ENCODE measurements at places on chromosomes 5 and 9.

GRCh38 chr5:148791696-148792095, 34.7 kb upstream of the ADRB2 start:
- DNase-seq = no peak

DNA sequence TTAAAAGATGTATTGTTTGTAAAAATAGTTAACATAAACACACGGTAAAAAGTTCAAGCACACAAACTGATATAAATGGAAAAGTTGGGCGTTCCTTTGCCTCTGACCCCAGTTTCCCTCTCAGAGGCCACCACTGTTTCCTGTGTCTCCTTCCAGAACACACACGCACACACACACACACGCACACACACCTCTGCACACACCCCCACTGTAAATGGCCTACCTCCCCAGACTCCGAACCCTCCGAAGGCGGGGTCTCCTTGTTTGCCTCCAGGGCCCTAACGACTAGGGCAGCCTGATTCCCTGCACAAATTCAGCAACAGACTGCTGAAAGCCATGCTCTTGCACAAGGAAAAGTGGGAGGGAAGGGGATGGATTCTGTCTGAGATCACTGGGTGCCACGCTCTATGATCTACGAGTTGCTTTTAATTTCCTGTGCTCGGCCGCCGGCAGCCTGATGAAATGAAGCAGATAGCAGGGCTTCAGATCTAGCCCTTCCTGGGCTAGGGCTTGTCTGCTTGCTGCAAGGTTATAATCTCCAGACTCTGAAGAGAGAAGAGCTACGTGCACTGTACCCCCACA, 184.0 kb upstream of the IL12B start:
- DNase-seq = no peak

- DNase-seq = peak; percentile 40
Observed at GRCh38 chr9:121902461-121903135, 190.5 kb downstream of the TTLL11 start.

DNA sequence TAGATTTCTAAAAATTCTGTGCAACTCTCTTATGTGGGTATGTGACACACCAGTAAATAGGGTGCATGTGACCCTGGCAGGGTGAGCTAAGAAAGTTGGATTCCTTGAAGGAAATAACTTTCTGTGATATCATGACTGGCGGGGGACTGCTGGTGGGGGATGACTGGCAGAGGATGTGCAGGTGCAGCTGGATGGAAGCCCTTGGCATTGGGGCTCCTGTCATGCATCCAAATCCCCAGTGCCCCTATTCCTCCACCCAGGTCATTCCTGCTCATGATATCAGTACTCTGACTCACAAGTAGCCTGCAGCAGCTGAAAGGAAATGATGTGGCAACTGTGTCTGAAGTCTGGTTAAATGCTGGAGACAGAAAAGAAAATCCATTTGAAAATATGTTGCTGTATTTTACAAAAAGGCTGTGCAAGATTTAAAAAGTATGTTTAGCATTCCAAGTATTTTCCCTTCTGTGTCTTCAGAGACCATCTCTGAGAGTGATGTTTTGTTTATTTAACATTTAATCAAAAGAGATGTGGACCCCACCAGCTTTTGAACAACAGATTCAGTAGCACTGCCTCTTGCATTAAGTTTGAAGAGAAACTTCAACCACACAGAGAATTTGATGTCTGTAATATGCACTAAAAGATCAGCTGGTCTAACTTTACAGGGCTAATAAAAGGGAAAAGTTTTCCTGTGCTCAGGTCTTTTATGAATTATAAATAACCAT, 17.9 kb upstream of the ZSWIM6 start:
- peak; percentile 14 for DNase-seq

DNA sequence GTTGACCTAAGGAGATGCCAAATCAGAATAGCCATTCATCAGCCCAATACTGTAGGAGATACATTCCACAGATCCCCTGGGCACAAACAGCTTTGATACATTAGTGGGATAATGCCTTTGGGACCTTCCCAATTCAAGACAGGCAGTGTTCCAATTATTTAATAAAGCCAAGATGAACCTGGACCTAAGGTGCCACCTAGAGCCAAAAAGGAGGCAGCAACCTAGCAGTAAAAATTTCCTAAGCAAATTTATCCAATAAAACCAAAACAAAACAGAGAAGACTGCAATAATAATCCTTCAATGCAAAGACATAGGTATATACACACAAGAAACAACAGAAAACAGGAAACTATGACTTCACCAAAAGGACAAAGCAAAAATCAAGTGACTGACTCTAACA, 253.0 kb downstream of the HINT1 start:
- no peak for DNase-seq

- DNase-seq = no peak
Observed at GRCh38 chr5:119166026-119166425, 95.1 kb downstream of the DMXL1 start.

GRCh38 chr5:167671176-167671575, 620.3 kb upstream of the WWC1 start:
- DNase-seq = no peak

GRCh38 chr9:114114364-114114763, 15.3 kb upstream of the KIF12 start:
- no peak for DNase-seq

DNA sequence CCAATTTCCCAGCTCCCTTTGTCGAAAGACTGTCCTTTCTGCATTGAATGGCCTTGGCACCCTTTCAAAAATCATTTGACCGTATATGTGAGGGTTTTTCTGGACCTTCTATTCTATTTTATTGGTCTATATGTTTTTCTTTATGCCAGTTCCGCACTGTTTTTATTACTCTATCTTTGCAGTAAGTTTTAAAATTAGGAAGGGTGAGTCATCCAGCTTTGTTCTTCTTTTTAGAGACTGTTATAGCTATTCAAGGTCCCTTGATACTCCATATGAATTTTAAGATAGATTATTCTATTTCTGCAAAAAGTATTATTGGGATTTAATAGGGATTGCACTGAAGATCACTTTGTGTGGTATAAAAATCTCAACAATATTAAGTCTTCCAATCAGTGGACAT, 44.2 kb upstream of the STARD4 start:
- no peak for DNase-seq

- no peak for DNase-seq
Observed at GRCh38 chr5:172558076-172558976, 82.7 kb upstream of the NEURL1B start.

DNA sequence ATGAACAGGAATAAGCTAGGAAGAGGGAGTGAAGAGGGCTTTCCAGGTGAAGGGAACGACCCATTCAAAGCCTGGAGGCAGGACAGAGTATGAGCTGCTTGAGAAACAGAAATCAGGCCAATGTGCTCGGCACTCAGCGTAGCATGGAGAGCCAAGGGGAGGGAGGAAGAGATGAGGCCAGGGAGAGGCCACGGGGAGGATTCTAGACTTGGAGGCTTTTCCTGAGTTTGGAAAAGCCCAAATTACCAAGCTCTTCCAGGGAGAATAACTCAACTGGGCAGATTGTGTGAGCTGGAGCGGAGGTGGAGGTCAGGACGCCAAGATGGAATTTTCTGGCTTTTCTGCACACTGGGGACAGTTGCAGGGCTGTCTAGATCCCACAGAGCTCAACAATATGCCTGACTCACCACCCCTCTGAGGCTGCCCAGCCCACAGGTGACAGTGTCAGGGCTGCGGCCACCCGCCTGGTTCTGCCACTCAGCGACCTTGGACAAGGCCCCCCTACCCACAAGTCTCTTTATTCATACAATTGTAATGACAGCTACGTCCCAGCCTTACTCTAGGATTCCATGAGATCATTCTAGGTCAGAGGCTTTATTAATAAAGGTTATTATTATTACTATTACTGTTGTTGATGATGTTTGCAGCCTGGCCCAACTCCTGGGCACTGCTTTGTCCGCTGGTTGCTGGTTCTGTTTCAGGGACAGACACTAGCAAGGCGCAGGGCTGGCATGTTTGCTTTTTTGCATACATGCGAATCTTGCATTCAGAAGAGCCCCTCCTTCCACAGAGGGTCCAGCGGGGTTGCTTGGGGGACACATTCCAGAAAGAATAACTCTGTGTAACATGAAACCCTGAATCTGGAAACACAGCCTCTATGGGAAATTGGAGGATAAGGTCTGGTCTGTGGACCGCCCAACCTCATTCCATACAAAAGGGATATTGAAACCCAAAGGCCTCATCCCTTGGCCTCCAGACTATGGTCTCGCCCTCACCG, 9.4 kb upstream of the LMX1B start:
- DNase-seq = no peak

GRCh38 chr5:98722188-98722587, 51.3 kb upstream of the RGMB start:
- peak; percentile 3 for DNase-seq

GRCh38 chr5:150243590-150243989, 46.0 kb downstream of the CAMK2A start:
- no peak for DNase-seq

All from OCI-M1 (cell line).